Epithelial cell of proximal tubule (primary cell): ENCODE measurements at places on chromosomes 7 and 10. TPM values are rescaled to one million over a fixed set of nuclear protein-coding genes. Genes with fewer than 3 reads are reported as not detected.

IRF5 gene
- 4.2 and 8.5 TPM in 2 replicates for total RNA-seq

PCBD1 gene
- total RNA-seq: 122 and 165 TPM in 2 replicates

TMEM178B gene
- total RNA-seq: 3.1 and 8.6 TPM in 2 replicates

TUBAL3 gene
- total RNA-seq: not detected in 2 replicates

CROT gene
- 5.6 and 8.2 TPM in 2 replicates for total RNA-seq

IFIT1B gene
- 0.36 TPM in 1 of 2 replicates, not detected in the other for total RNA-seq

SFRP4 gene
- 0.06 TPM in 1 of 2 replicates, not detected in the other for total RNA-seq

PRRT4 gene
- total RNA-seq: 1.3 TPM in 1 of 2 replicates, not detected in the other

KLF14 gene
- total RNA-seq: 0.14 TPM in 1 of 2 replicates, not detected in the other

MYO1G gene
- total RNA-seq: under 0.01 TPM in 1 of 2 replicates, not detected in the other

AKR1C8 gene
- total RNA-seq: not detected in 2 replicates

MACROH2A2 gene
- total RNA-seq: 53.2 and 62.8 TPM in 2 replicates

ZNF365 gene
- 2.0 and 2.9 TPM in 2 replicates for total RNA-seq

DNA sequence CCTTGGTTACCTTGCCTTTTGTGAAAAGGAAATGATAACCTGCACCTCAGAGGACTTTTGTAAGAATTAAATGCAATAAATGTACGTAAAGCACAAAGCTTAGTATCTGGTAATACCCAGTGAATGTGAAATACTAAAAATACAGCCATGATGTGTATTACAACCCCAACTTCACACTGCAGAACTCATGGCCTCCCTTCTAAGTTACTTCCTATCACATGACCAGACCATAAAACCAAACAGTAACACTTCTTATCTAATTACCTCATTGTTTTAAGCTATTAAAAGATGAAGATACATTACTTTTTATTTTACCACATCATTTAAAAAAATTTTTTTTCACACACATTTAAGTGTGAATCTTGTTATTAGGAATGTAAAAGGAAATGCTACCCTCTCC, 29.0 kb downstream of the VPS41 start:
- no peak for DNase-seq

DNA sequence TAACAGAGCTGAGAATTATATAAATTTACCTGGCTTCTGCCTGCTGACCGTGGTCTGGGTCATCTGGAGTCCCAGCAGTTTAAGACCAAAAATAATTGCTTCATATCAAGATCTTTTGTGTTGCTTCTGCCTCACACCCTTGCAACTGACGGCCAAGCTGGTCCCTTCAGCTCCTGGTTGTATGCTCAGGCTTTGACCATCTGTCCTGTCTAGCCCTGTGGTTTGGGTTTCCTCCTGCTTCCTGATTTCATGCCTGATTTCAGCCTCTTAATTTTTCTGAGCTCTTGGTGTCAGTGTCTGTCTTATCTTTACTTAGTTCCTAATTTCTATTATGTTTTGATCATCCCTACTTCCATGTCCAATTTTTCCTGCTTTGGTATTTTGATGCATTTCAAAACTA, 87.9 kb upstream of the PLXDC2 start:
- DNase-seq: no peak

DNA sequence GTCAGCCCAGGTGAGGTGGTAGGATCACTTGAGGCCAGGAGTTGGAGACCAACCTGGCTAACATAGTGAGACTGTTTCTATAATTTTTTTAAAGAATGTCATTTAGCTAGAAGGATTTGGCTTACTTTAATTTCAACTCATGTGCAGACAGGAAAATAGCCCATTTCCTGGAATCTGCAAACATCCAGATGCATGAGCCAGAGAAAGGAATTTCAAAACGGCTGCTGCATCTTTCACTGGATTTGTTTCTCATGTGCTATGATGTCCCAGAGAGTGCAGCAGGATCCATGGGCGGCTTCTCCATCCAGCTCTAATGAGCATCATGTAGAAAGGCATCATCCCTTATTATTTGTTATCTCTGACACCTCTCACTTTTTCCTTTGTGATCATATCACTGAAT, 149.3 kb downstream of the GALNT17 start:
- no peak for DNase-seq

DNA sequence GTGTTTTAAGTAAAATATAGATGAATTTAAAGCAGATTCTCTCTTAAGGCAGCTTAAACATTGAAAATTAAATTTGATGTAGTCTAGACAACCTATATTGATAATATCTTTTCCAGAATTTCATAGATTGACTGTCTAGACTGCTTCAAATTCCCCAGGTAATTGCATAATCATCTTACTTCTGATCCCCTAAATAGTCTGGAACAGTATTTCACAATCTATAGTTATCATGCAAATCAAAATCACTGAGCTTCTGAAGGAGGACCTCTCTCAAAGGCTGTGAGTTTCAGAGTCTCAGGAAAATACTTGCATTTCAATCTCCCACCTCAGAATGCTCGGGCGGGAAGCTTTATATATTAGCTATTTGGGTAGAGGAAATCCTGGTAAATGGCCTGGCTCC, 87.3 kb downstream of the SEMA3A start:
- DNase-seq: no peak

- no peak for DNase-seq
These were observed 32.6 kb downstream of the ARHGAP21 start for GRCh38 chr10:24690961-24691512.

- no peak for DNase-seq
These were observed 1.5 kb downstream of the HDAC9 start for GRCh38 chr7:18497082-18497481.

DNA sequence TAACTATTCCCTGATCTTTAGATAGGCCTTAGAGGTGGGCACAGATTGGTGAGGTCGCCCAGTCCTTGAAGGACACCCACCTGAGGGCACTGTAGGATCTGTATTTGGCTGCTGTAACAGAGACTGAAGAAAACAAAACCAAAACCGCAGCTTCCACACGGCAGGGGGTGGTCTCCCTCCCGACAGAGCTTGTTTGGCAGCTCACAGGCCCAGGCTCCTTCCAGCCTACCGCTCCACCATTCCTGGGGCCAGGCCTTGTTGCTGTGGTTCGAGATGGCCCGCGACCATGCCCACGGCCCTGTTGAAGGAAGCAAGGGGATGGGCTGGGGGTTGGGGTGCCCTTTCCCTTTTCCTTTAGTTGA, 30.4 kb downstream of the ZNF783 start:
- no peak for DNase-seq

GRCh38 chr7:157576415-157576814, 239.6 kb downstream of the DNAJB6 start:
- no peak for DNase-seq

DNA sequence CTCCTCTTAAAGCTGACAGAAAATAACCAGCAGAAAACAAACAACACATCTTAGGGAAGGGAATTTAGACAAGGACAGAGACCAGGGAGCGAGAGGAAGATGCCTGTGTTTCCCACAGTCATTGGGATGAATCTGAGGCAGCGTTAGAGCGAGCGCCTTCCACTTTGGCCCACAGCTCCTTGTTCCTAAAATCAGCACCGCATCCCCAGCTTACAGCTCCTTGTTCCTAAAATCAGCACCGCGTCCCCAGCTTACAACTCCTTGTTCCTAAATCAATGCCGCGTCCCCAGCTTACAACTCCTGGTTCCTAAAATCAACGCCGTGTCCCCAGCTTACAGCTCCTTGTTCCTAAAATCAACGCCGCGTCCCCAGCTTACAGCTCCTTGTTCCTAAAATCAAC, 593.3 kb downstream of the PTPRN2 start:
- no peak for DNase-seq

GRCh38 chr7:97005183-97006054, at the start of gene DLX6:
TSS of gene DLX6 (plus strand) at chr7:97005553. CDS start at chr7:97005978, 425 bp downstream.
- DNase-seq: no peak

GRCh38 chr7:69147631-69148030, 450.6 kb upstream of the AUTS2 start:
- no peak for DNase-seq

DNA sequence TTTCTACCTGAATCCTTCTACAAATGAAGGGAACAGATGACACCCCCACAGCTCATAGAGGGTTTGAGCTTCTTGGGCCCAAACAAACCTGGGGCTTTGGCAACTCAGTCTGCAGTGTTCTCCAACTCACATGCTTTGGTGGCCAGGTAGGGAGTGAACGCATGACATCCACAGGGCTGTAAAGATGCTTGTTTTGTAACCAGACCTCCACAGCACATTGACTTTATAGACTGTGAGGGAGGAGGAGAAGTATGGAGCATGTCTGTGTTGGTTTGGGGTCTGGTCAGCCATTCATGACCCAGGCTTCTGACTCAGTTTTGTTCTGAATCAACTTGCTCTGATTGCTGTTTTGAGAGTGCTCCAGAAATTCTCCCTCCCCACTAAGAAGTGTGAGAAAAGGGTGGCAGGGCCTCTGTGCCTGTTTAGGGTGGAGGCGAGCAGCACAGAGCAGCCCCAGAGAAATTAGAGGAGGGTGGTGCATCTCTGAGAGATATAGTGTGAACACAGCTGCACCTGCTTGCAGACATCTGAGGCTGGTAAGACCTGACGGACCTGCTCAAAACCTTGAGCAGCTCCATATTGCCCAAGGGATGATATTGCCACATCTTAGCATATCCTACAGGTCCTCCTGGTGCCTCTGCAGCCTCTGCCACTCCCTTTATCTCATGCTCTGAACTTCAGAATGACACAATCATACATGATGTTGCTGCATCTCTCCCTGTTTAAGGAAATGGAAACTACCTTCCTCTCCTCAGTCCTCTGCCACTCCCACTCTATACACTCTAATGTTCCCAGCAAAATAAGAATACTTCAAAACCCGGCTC, 287.7 kb downstream of the ABCA13 start:
- DNase-seq: no peak

DNA sequence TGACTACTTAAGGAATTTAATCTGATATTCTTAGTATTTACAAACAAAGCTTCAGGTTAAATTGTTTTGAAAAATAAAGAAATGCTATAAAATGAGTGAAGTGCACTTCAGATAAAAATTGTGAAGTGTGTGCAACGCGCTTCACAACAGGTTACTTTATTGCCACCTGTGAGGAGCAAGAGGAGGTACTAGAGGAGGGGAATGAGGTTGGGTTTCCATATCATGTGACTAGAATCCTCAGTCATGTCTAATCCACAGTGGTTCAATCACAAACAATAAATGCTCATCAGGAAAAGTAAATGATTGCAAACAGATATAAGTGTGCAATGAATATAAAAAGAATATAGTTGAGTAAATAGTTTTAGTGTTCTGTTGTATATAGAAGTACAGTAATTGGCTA, 34.5 kb upstream of the CD36 start:
- DNase-seq: no peak

DNA sequence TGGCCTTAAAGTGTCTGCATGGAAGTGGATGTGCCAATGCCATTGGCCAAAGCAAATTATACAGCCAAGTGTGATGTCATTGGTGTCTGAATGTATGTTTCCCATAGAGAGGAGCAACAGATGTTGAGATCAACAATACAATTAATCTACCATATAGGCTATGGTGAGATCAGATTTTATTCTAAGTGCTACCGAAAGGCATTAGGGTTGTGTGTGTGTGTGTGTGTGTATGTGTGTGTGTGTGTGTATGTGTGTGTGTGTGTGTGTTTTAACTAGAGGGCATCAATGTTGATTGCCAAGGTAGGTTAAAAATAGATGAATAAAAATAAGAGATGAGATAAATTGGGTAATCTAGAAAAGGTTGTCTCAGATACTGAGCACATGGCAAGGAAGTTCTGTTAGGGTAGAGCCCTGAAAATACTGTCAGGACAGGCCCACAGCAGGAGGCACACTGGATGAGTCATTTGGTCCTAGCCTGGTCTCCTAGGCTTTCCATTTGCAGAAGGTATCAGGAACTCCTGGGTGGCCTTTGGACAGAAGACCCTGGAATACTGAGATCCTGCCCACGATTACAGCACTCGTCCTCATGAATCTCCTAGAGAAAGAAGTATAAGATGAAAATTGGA, 446.0 kb upstream of the PODXL start:
- no peak for DNase-seq

- DNase-seq: no peak
These were observed 324.1 kb downstream of the THSD7A start for GRCh38 chr7:11507929-11508328.

- DNase-seq: no peak
These were observed 331.0 kb downstream of the ADARB2 start for GRCh38 chr10:1406132-1406966.

DNA sequence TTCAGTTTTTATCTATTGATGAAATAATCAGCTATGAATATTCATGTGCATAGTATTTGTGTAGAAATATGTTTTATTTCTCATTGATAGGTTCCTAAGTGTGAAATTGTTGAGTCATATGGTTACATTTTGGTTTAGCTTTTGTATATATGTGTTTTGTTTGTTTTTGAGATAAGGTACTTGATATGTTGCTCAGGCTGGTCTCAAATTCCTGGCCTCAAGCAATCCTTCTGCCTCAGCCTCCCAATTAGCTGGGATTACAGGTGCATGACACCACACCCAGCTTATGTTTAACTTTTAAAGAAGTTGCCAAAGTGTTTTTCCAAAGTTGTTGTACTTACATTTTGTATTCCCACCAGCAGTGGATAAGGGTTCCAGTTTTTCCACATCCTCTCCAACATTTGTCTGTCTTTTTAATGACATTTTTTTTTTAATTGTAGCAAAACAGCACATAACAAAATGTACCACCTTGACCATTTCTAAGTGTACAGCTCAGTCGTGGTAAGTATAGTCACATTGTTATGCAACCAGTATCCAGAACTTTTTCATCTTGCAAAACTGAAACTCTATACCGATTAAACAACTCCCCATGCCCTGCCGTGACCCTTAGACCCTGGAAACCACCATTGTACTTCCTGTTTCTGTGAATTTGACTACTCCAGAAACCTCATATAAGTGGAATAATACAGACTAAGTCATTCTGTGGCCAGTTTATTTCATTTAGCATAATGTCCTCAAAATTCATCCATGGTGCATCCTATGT, 12.6 kb upstream of the UBE2D1 start:
- DNase-seq: no peak

DNA sequence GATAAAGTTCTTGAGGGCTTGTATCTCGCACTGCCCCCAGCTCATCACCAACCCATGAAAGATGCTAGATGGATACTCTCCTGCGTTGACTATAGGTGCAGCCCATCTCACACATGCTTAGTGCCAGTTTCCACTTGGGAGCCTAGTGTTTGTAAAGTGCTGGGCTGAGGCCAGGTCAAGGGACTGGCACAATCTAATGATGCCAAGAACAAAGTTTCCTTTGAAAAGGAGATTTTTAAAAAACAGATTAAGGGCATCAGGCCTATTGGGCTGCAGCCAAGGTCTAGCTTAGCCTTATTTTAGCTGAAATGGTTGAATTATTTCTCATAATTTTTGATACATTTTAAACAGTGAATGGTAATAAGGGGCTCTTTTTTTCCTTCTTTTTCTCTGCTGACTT, 259.0 kb downstream of the ADRA2A start:
- no peak for DNase-seq
